ENCODE measurements at places on chromosomes 11 and 22.

- no peak for DNase-seq
Measured at GRCh38 chr11:27688076-27688475, 12.2 kb downstream of the BDNF start.

GRCh38 chr11:66106786-66107599 is 36.9 kb downstream of the PACS1 start:
- DNase-seq: no peak

- DNase-seq: no peak
Measured at GRCh38 chr22:40797427-40797826, 21.7 kb downstream of the SLC25A17 start.

- no peak for DNase-seq
Measured at GRCh38 chr11:94494126-94494680, 419 bp downstream of the ANKRD49 start.

GRCh38 chr22:20117633-20118299 is 740 bp upstream of the TRMT2A start:
- DNase-seq: no peak

DNA sequence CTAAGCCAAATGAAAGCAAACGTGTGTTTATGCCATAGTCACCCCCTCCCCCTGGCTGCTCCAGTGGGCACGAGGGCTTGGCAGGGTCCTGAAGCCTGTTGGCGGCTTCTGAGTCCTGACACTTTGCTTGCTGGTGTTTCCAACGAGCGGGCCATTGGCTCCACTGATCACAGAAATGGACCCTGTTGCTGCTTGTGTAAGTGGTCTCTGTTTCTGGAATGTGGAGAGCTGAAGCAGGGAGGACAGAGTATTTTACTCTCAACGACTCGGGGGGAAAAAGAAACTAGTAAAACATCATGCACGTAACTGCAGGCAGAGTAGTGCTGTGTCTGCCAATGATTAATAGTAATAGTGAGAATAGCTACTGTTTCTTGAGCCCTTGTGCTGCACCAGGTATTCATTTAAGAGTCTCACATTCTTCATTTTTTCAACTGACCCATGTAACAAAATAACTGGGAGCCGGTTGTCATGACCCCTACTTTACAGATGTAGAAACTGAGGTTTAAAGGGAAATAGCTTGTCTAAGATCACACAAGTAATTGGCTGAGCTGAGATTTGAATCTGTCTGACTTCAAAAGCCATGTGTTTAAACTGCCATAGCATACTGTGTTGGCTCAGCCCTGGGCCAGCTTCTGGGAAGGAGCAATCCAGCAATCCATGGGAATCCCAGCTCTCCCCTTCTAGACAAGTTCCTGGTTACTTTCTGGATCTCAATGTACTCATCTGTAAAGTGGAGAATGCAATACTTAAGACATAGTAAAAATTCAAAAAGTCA is 526.7 kb downstream of the INSC start:
- no peak for DNase-seq

DNA sequence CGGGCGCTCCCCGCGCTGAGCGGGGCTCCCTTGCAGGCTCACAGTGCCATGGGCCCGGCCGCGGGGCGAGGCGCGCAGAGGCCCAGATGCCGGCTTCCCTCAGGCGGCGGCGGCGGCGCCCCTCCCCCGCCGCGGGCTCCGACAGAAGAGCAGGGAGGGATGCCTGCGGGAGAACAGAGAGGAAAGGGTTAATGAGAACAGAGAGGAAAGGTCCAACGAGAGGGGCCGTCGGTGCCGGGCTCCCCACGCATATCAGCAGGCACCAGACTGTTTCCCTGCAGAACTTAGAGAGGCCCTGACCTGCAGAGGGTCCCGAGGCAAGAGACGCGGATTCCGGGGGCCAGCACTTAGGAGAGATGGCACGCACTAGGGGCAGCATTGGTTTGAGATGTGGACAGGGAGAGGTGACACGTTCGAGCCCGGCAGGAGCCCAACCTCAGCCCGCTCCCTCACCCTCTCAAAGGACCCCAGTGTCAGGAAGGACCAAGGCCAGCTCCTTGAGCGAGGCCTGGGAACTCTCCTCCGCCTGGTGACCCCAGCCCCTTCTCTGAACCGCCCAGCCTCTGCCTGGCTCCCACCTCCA is 9.1 kb downstream of the NRXN2 start:
- DNase-seq: no peak

GRCh38 chr22:25976356-25976755 is 192.9 kb upstream of the SEZ6L start:
- DNase-seq: no peak

GRCh38 chr11:73194034-73194507 is 24.0 kb upstream of the P2RY2 start:
- DNase-seq: no peak

- DNase-seq: no peak
Measured at GRCh38 chr11:72583177-72583553, 91.1 kb downstream of the PDE2A start.

GRCh38 chr11:27618281-27618915 is 81.9 kb downstream of the BDNF start:
- no peak for DNase-seq

- DNase-seq: no peak
Measured at GRCh38 chr11:35878741-35879140, 65.1 kb upstream of the LDLRAD3 start.

DNA sequence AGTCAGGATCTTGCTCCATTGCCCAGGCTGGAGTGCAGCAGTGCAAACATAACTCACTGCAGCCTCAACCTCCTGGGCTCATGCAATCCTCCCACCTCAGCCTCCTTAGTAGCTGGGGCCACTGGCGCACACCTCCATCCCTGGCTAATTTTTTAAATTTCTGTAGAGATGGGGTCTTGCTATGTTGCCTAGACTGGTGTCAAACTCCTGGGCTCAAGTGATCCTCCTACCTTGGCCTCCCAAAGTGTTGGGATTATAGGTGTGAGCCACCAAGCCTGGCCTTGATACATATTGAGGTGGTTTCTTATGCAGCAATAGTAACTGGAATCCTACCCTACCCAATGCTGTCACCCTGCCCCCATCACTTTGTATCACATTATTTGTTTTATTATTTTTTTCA is 32.4 kb downstream of the SCUBE1 start:
- DNase-seq: no peak

DNA sequence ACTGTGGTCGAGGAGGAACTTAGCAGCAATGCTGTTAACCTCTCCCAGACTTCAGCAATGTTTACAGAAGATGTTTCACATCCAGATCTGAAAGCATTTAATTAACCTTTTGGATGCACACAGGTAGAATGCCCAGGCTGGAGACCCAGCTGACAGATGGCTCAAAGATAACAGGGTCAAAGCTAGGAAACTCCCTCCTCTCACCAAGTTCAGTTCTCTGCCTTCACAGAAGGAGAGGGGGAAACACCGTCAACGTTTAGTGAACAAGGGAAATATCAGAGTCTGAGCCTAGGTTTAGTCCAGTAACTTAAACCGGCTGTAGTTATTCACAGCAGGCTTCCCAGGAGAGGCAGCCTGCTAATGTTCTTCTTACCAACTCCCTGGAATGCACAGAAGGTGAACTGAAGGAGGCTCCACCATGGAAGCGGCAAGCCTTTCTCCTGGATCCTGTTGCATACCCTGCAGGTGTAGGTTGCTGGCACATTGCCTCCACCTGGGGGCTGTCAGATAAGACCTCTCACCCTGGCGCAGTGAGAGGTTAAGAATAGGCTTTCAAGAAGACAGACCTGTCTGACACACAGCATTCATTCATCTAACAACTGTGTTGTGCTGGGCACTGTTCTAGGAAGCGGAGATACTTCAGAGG is 23.5 kb upstream of the ANKK1 start:
- DNase-seq: no peak

DNA sequence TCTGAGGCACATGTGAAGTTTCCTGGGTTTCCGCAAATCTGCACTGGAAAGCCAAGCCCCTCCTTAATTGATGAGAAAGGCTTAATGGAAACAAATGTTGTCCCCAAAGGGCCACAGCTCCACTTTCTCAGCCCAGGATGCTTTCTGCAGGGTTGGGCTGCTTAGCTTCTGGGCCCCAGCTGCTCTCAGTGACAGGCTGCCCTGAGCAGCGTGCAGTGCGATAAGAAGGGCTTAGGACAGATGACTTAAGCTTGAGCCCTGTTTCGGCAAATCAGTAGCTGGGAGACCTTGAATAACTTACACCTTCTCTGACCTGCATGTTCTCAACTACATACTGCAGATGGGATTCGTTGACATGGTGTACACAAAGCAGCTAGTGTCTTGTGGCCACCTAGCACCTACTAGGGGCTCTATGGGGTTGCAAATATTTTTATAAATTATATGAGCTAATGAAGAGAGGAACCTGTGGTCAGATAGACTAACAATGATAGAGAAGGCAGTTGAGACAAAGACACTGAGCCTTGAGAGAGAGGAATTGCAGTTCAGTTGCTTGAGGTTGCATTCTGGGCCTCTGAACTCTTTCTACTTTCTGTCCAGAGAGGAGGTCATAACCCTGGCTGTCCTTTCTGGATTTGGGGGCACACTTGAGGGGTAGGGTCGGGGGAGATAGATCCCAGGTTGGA is 11.5 kb downstream of the STX3 start:
- no peak for DNase-seq

DNA sequence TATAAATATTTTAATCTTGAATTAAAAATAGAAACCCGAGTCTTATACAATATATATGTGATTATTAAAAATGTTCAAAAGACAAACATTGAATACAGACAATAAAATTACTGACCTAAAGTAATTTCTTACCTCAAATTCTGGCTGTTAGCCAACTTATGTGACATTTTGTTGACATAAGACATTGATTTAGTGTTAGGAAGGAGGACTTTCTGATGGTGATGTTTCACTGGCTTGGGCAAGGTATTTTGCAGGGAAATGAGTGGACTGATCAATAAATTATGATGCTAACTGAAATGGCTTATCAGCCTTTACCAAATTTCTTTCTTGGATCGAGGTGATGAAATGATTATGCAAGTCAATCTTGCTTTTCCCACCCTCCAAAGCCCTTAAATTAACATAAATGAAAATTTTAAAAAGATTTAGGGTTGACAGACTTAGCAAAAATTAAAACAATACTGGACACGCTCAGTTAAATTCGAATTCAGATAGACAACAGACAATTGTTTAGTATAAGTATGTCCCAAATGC is 33.2 kb upstream of the FZD4 start:
- no peak for DNase-seq

DNA sequence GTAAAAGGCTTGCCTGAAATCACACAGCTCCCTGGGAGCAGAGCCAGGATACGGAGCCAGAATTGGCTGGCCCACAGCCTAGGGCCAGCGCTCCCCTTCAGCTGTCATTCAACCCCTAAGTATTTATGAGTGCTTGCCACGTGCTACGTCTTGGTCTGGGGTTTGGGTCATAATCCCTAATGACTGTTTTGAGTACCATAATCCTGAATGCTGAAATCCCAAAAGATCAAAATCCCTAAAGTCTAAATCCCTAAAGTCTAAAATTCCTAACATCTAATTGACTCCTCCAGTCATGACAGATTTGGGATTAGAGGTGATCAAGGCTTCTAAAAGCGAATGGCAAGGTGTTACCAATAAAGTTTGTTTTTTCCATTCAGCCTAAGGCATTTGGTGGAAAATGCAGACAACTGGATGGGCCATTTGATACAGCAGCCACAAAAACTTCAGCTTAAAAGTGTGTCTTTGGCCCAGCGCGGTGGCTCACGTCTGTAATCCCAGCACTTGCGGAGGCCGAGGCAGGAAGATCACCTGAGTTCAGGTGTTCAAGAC is 59.8 kb upstream of the PRR5 start:
- DNase-seq: no peak

- DNase-seq: no peak
Measured at GRCh38 chr11:2576549-2576948, 123.2 kb downstream of the KCNQ1OT1 start.

- no peak for DNase-seq
Measured at GRCh38 chr22:24417901-24418641, 9.3 kb upstream of the ADORA2A start.

GRCh38 chr22:31870890-31871289 is 73.4 kb upstream of the YWHAH start:
- DNase-seq: no peak

GRCh38 chr11:113014262-113015097 is 53.3 kb downstream of the NCAM1 start:
- DNase-seq: no peak

GRCh38 chr11:110832539-110832938 is 120.3 kb upstream of the ARHGAP20 start:
- DNase-seq: no peak

- no peak for DNase-seq
Measured at GRCh38 chr11:118245936-118246562, 6.1 kb downstream of the MPZL3 start.

DNA sequence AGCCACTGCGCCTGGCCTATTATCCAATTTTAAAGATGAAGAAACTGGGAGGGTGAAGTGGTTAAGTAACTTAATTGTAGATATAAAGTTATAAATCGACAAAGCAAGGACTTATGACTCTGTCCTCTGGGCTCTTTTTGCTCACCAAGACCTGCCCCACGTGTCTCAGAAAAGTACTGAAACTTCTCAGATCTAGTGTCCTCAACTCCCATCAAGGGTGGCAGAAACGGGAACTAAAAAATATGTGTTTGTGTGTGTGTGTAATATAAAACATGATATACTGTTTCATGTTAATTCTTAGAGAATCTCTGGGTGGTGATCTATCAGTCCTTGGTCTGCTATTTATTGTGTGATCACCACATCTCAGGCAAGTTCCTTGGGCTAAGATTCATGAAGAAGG is 104.9 kb downstream of the GAB2 start:
- no peak for DNase-seq

GRCh38 chr22:26558248-26558895 is 31.6 kb downstream of the TPST2 start:
- DNase-seq: no peak

DNA sequence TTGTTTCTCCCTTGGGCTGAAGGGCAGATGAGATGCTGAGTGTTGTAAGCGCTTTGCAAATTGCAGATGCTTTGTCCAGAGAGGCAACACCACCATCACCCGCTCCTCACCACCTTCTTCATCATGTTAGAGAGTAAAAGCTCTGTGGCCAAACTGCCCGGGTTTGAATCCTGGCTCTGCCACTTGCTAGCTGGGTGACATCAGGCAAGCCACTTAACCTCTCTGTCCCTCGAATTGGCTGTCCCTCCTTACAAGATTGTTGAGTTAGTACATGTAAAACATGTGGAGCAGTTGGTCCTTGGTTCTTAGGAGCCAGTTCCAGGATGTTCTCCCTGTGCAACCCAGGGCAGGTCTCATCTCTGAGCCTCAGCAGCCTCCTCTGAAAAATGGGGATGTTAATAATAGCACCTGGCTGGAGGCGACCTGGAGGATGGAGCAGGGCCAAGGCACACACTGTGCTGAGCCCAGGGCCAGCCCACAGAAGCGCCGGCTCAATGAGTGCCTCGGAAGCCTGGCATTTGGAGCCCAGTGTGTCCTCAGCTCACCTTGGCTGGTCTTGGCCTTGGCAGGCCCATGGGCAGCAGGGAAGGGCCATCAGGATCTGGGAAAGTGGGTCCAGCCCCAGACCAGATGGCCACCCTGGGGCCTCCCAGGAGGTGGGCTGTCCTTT is 10.5 kb downstream of the C11orf86 start:
- DNase-seq: no peak

DNA sequence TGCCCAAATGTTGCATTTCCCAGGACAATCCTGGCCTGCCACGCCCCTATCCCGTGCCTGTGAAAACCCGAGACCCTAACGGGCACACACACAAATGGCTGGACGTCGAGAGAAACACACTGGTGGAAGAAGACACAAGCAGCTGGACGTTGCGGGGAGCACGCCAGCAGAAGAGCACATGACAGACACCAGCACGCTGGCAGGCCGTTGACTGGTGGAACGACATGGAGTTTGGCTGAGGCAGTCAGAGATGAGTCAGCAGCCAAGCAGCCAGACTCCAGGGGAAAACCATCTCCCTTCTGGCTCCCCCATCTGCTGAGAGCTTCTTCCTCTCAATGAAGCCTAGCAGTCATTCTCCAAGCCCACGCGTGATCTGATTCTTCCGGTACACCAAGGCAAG is 606.7 kb upstream of the LRRC4C start:
- DNase-seq: no peak

- no peak for DNase-seq
Measured at GRCh38 chr11:73929388-73929787, 21.4 kb upstream of the DNAJB13 start.

All from HCT116 (cell line).